Stimulated activated CD8-positive, alpha-beta memory T cell treated with anti-CD3 and anti-CD28 coated beads, Interleukin-4, amount 100 ng/mL, for 4 hours (primary cell): ENCODE measurements at places on chromosomes 3 and 15.

DNA sequence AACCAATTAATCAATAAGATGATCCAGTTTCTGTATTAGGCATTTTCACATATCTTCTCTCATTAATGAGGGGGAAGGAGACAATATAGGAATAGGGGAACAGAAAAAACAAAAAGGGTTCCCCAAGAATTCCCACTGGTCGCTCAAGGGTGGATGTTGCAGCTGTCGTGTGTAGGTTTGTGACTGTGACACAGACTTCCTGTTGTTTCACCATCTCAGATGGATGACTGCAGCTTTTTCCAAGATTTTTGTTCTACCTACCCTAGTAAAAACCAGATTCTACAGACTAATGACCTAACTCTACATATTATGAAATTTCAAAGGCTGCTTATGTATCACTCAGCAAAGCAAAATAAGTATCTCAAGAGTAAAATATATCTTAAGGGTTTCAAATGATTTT lies 73.7 kb upstream of the MB21D2 start:
- DNase-seq, result no peak

DNA sequence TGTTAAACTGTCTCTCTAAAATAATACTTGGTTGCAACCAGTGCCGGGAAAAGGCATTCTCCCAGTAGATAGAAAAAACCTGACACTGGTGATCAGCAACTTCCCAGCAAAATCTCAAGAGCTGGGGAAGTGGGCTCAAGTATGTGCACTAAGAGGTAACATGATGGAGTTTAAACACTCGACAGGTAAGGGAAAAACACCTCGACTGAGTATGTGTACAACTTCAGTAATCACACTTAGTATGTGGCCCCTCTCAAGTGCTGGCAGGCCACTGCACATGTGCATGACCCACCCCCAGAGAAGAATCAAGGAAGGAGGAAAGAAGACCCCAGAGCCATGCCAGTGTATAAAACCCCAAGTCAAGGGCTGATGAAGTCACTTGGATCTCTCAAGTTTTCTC lies 27.4 kb downstream of the SPESP1 start:
- DNase-seq, result no peak

DNA sequence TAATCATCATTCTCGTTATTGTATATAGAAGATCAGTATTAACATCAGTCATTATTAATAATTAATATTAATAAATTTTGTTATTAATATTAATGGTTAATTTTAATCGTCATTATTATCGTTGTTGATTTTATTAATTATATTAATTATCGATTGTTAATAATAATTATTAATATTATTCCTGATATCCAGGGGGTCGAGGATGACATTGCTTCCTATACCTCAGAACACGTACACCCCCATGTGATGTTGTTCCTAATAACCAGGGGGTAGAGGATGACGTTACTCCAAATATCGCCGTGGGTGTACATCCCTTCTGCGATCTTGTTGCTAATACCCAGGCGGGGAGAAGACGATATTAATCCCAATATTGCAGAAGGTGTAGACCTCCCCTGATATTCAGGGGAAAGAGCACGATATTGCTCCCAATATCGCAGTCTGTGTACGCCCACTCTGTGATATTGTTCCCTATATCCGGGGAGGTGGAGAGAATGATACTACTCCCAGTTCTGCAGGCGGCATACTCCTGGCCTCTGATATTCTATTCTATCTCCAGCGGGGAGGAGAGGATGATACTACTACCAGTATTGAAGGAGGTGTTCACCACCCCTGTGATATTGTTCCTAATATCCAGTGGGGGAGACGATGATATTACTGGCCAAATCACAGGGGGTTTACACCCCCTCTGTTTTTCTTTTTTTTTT lies 22.3 kb upstream of the BMF start:
- no peak for DNase-seq

GRCh38 chr3:27165321-27165721 lies 203.9 kb downstream of the NEK10 start:
- DNase-seq, result no peak

GRCh38 chr3:48318713-48319468 lies 14.6 kb downstream of the SPINK8 start:
- DNase-seq, result no peak

GRCh38 chr3:166274351-166275023 lies 437.3 kb upstream of the BCHE start:
- DNase-seq, result no peak

GRCh38 chr3:155217591-155217990 lies 75.9 kb downstream of the STRIT1 start:
- DNase-seq, result no peak

DNA sequence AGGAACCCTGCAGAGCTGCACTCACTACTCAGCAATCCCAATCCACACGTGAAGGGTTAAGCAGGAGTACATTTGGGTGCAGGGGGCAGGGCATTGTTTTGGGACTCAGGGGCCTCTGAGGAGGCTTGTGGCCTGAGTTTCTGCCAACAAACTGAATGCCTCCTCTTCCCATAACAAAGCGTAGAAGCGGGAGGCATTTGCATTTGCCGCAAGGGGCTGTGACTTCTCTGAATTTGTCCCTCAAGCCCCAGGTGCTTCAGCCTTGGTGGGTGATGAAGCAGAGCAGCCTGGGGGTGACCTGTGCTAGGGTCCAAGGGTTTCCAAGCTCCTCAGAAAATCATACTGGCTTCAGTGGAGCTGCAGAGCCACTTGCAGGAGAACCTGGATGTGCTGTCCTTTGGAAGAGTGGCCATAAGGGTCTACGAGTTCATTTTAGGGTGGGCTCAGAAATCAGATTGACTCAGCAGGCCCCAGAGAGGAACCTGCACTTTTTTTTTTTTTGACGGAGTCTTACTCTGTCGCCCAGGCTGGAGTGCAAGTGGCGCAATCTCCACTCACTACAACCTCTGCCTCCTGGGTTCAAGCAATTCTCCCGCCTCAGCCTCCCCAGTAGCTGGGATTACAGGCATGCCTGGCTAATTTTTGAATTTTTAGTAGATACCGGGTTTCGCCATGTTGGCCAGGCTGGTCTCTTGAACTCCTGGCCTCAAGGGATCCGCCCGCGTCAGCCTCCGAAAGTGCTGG lies 1.4 kb upstream of the RPSA start:
- DNase-seq, result no peak

DNA sequence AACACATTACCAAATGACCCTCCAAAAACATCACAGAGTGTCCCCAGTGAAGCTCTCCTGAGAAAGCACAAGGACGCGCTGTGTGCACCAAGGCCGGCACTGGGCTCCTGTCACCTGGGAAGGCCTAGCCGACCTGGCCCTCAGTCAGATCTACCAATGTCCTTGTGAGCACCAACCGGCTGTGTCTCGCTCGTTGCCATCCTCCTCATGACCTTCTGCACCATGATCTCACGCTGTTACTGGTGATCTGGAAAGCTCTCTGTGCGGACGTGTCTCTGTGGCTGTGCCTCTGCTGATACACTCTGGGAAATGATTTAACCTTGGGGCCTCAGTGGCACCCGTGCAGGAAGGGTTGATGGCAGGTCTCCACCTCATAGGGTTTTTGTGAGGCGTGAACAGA lies 24.2 kb downstream of the ZXDC start:
- no peak for DNase-seq

- DNase-seq, result no peak
Measured at GRCh38 chr15:42332331-42332730, 27.0 kb upstream of the CAPN3 start.

GRCh38 chr3:190699776-190700175 lies 162.7 kb downstream of the GMNC start:
- DNase-seq, result no peak

DNA sequence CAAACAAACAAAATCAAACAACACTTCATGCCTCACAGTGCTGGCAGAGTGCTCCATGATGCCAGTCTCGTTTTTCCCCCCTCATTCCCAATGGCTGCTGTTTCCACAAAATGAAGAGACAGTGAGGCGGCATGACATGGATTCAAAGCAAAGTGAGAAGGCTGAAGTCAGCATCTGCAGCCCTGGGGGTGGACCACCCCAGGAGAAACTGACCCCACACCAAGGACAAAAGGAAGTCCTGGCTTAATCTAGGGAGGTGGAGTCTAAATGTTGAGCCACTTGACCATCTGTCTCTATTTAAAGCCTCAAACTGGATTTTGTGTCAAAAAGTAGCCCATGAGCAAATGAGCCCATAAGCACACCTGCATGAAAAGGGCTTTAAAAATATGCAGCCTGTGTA lies 151.2 kb upstream of the RORA start:
- DNase-seq, result no peak

DNA sequence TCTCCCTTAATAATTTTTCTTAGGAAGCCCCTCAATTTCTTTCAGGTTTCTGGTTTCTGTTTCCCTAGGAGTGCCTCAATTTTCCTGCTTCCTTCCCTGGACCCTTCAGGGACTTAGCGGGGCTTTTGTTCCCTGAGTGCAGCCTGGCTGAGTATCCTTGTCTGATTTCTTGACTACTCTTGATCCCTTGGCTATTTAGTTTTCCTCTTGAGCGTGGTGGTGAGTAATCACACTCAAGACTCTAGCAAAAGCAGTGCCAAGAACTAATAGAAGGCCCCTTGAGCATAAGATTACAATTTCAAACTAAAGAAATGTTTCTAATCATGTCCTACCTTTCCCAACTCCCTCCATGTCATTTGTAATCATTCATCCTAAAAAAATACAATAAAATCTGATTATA lies 94.3 kb upstream of the C3orf80 start:
- DNase-seq, result no peak

GRCh38 chr15:98980899-98981228 lies 26.7 kb downstream of the PGPEP1L start:
- no peak for DNase-seq

DNA sequence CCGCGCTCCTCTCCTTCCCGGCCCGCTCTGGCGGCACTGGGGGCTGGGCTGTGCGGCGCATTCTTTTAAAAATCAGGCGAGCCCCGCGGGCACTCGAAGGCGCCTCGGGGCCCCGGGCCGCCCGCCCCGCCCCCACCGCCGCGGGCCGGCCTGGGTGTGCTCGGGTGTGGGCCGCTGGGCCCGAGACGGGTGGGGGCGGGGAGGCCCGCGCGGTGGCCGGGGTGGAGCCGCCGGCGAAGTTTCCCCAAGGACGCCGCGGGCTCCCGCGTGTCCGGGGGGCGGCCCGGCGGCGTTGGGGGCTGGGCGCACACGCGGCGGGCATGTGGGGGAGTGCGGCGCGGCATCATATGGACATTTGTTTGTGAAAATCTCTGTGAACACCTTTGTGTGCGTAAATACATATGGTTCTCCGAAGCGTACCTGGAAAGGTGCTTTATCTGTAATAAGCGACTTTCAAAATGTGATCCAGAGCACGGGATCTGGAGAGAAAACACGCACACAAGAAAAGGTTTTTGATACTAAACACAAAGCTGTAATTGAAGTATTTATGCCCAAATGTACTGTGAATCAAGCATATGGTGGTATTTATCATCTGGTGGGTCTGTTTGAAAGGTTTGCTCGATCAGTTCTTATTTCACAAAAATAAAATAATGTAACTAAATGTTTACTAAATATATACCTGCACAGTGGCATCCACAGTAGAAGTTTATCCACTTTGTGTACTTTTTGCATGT lies 612 bp upstream of the TBL1XR1 start:
- peak; percentile 34 for DNase-seq

- DNase-seq, result no peak
Measured at GRCh38 chr3:29195056-29195455, 85.8 kb upstream of the RBMS3 start.

DNA sequence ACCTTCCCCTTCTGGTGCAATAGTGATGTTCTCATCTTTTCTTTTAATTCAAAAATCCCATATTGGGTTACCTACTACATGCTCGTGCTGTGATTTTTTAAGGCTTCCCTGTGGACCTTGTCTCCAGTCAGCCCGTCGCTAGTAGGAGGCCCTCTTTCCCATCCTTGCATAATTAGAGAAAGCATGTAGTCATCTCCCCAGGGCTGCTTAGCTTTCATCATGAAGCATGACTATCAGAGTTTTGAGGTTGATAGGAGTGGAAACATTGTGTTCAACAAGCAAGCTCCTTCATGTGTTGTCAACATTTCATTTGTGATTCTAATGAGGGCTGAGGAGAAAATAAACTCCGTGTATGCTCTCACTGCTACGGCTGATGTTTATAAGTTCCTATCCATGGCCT lies 8.7 kb upstream of the LRTM1 start:
- DNase-seq, result no peak

GRCh38 chr3:41328926-41329325 lies 129.6 kb downstream of the CTNNB1 start:
- DNase-seq, result no peak

DNA sequence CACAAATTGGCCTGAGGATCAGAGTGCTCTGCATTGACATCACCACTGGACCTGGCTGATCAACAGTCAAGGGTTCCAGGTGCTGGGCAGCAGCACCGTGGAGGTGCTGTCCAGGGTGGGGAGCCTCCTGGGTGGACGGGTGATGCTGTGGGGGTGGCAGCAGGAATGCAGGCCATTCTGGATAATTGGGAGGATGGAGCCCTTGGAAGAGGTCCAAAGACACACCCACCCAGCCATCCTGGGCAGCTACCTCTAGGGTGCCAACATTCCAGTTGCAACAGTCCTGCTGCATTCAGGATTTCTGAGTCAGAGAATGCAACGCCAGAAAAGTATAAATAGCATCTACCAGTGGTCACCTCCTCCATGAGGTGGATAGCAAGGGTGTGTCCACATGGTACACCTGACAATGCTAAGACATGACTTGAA lies 26.8 kb downstream of the STARD5 start:
- no peak for DNase-seq

DNA sequence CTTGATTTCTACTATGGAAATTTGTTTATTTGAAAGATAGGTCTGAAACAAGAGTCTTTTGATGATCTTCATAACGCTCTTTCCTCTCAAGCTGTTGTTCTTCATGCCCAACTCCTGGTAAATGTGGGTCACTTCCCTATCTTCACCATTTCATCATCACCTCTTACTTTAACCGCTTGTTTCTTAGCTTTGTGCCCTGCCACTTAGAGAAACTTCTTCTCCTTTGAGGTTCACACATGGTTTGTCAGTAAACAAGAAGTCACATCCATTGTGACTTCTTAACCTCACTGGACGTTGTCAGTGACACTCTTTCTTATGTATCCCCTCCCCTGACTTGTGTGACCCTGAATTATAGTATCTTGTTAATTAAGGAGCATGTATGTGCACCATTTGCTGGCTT lies 16.9 kb upstream of the P2RY13 start:
- no peak for DNase-seq

DNA sequence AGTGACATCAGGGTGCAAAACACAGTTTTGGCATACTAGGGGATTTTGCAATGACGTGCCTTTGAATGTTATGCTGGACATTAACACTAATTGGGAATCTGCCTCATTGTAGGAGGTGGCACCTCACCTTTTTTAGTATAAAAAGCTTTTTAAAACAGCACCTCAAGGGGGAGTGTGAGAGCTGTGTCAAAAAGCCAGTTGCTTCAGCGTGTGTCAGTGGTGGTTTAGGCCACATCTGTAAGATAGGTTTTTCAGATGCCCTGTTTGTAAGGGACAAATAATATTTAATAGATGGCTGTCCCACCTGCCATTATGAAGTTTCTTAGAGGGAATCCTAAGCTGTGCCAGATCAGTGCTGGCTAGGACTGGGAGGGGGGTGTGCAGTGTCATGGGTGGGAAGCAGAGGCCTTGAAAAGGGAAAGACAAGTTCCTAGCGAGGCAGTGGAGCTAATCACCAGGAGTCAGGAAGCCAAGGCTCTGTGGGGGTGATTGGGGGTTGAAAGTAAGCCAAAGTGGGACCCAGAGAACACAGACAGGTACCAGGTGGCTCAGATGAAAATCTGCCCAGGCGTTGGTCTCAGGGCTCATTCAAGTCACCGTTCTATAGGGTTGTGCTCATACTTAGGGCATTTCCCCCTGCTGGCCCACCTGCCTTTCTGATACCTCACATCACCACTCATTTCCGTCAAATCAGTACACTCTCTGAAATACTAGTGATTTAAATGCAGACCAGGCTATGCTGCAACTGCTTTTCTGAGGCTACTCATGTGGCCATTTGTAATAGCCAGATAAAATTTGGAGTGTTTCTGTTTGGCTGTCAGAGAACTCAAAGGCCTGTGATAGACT lies 120.5 kb downstream of the BBX start:
- DNase-seq, result no peak
